ENCODE measurements at places on chromosomes 3 and 15.
A peak's percentile ranks its signal among the peaks of the same experiment; 100 is the strongest.

DNA sequence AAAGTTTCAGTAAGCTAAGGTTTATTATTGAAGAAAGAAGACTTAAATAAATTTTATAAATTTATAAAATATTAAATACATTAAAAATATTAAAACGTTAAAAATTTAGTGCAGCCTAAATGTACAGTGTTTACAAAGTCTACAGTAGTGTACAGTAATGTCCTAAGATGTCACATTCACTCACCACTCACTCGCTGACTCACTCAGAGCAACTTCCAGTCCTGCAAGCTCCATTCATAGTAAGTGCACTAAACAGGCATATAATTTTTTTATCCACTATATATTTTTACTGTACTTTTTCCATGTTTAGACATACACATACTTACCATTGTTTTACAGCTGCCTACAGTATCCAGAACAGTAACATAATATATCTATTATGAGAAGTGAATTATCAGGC lies 51.5 kb downstream of the TJP1 start:
- no peak for DNase-seq

- DNase-seq: no peak
Measured at GRCh38 chr15:60392986-60393790, 4.6 kb downstream of the ANXA2 start.

DNA sequence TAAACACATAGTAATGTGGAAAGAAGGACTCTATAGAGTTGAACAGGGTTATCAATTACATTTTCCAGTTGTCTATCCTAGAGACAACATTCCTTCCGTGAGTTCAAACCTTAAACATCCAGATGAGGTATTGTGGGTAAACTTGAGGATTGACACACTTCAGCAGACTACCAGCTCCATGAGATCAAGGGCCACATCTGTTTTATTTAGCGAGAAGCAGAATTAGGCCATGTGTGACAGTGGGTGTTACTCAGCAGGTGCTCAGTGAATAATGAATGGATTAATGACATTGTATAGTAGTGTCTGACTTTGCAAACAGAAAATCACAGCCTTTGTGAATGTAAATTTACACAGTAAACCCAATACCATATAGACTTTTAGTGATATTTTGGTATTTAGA lies 941.1 kb upstream of the CFAP20DC start:
- DNase-seq: no peak

- no peak for DNase-seq
Measured at GRCh38 chr3:50268703-50269451, at the start of gene SEMA3B. Gene SEMA3B (plus strand): TSS chr3:50269147. CDS start chr3:50269241, 94 bp downstream.

GRCh38 chr3:114221165-114221880 lies 16.1 kb downstream of the ZNF80 start:
- no peak for DNase-seq

GRCh38 chr3:105385819-105386508 lies 19.3 kb downstream of the ALCAM start:
- no peak for DNase-seq

- no peak for DNase-seq
Measured at GRCh38 chr15:97461226-97461625, 499.3 kb upstream of the ARRDC4 start.

DNA sequence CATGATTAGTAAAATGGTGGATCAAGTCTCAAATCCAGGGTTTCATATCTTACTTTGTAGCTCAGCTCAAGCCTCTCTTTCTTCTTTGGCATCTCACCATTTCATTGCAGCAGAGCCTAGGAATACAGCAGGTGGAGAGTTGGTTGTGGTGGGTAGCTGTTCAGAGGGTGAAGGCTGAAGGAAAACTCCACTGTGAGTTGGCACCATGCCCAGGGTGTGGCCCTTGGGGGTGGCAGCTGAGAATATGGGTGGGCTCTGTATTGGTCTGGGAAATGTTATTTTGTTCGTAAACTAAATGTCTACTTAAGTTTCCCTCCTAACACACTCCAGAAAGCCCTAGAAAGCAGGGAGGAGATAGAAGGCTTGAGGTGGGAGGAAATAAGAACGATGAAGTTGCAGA lies 1.7 kb upstream of the MAP1A start:
- no peak for DNase-seq

GRCh38 chr15:91870876-91871537 lies 17.5 kb downstream of the SLCO3A1 start:
- DNase-seq: no peak

- no peak for DNase-seq
Measured at GRCh38 chr3:60575718-60576272, 675.5 kb downstream of the FHIT start.

DNA sequence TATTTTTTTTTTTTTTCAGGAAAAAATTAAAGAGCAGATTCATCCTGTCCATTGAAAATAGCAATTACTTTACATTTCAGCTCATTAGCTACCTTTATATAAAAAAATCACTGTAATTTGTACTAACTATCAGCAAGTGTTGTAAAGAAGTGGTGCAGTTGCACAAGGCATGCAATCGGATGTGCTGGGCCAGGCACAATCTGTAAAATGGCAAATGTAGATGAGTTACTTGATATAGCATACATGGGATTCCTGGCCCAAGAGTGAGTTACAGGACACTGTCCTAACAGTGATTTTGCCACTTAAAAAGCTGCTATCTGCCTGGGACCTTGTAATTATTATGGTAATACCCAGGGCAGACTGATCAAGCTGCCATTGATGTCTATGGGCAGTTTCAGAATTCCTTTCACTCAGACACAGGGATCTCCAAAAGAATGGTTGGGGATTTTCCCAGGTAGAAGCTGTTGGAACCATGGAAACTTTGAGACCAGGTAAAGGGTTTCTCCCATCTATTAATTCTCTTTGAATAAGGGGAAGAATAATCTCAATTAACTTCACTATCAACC lies 182.2 kb upstream of the ICE2 start:
- no peak for DNase-seq

DNA sequence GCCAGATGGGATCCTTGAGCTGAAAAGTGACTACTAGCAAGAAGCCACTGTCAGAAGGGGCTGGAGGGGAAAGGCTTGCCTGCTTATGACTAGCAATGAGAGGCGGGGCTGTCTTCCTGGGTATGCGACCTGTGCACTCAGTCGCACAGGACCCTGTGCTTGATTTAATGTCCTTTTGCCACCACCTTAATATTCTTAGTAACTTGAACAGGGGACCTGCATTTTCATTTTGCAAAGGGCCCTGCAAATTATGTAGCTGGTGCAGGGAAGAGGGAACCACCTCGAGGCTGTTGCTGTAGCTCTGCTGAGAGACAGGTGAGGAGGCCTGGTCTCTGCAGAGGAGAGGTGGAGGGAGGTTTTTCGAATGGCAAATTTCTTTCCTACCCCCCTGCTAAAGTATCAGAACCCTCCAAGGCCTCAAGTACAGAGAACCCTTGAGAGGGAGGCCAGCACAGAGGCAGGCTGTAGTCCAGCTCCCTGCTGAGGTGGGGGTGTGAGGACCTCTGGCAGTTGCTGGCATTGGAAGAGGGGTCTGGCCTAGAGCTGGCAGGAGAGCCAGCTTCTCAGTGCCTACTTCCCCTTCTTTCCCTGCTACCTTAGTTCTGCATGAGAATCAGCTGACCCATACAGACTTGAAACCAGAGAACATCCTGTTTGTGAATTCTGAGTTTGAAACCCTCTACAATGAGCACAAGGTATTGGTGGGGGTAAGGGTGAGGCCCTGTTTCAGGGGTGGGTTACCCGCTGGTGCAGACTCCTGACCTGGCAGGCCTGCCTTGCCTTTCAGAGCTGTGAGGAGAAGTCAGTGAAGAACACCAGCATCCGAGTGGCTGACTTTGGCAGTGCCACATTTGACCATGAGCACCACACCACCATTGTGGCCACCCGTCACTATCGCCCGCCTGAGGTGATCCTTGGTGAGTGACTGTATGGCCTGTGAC lies 11.4 kb downstream of the CLK3 start:
- DNase-seq: no peak

DNA sequence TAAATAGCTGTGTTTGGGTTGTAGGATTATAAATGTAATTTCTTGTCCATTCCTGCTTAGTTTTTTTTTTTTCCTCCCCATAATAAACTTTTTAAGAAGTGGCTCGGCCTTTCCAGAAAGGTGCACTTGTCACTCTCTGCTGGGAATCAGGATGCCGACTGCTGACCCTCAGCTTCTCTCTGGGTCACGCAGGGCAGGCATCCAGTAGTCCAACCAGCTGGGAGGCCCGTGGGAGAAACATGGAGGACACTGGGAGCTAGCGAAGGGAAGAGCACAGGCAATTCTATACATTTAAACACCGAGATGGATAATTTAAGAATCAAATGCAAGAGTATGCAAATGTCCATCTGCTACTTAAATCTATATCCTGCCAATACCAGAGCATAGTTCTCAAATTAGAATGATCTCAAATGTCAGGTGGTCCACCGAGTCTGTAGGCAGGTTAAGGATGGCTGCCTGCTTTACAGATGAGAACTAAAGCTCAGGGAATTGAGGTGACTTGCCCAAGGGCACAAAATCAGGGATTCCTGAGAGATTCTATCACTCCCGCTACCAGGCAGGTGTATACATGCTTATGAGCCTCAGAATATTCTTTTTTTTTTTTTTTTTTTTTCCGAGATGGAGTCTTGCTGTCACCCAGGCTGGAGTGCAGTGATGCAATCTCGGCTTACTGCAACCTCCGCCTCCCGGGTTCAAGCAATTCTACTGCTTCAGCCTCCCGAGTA lies 64.5 kb downstream of the DAPK2 start:
- DNase-seq: no peak

GRCh38 chr3:13415997-13416793 lies 3.9 kb downstream of the NUP210 start:
- DNase-seq: no peak

GRCh38 chr3:182837855-182838454 lies 44.7 kb downstream of the ATP11B start:
- peak; percentile 29 for DNase-seq

DNA sequence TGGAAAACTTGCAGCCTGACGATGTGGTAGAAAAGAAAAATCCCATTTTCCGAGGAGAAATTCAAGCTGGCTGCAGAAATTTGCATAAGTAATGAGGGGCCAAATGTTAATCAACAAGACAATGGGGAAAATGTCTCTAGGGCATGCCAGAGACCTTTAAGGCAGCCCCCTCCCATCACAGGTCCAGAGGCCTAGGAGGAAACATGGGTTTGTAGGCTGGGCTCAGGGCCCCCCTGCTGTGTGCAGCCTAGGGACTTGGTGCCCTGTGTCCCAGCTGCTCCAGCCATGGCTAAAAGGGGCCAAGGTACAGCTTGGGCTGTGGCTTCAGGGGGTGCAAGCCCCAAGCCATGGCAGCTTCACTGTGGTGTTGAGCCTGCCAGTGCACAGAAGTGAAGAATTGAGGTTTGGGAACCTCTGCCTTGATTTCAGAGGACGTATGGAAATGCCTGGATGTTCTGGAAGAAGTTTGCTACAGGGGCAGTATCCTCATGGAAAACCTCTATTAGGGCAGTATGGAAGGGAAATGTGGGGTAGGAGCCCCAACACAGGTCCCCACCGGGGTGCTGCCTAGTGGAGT lies 75.9 kb upstream of the CADPS start:
- DNase-seq: no peak

DNA sequence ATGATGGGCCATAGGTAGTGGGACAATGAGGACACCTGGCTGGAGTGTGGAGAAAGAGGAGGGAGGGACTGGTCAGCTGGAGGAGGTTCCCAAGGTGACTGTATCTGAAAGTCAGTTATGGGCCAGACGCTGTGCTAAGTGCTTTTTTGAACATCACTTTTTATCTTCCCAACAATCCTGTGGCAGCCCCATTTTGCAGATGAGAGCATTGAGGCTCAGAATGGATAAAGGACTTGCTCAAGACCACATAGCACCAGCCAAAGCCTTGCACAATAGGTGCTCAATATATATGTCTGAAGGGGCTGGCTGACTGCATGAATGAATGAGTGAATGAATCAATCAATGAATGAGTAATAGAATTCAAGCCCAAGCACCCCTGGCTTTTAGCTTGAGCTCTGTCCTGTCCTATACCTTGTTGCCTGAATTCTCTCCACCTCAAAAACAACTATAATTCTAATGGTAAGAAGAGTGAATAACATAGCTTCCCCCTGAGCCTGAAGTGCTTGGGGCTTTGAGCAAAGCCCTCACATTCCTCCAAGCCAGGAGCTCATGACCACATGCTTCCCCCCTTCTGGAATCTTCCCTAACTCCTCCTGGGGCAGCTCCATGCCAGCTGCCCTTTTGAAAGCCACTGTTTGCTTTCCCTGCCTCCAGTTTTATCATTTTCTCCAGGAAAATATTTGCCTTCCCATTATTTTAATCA lies 150.9 kb downstream of the RPLP1 start:
- no peak for DNase-seq

DNA sequence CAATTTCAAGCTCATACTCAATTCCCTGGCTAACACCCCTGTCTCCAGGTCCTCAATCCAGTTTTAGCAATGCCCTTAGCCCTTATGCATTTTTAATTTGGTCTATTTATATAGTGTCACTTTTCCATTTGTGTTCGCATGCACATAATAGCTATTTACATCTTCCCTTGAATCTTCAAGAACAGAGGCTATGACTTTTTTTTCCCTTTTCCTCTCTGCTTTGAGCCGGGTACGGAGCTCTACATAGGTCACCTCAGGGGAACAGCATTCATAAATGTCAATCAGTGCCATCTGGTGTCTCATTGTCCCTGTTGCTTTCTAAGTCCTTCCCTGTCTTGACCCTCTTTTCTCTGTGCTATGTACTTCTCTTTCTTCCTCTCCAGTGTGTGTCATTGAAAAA lies 26.5 kb upstream of the ACTC1 start:
- no peak for DNase-seq

DNA sequence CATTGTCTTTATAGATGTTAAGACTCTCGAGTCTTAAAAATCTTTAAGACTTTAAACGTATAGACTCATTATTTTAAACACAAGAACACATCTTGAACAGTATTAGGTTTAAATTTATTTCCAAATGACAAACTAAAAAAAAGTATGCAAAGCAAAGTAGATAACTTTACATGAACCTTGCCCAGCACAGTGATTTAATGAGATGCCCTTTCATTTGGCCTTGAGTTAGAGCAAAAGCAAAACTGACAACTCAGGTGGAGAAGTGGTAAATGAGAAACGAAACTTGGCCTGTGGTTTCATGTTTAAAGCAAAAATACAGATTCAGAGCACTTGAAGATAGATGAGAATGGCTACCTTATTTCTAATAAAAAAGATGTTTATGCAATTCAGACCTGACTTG lies 8.6 kb downstream of the GPR15 start:
- no peak for DNase-seq

- DNase-seq: no peak
Measured at GRCh38 chr15:98942431-98942830, 65.2 kb downstream of the PGPEP1L start.

DNA sequence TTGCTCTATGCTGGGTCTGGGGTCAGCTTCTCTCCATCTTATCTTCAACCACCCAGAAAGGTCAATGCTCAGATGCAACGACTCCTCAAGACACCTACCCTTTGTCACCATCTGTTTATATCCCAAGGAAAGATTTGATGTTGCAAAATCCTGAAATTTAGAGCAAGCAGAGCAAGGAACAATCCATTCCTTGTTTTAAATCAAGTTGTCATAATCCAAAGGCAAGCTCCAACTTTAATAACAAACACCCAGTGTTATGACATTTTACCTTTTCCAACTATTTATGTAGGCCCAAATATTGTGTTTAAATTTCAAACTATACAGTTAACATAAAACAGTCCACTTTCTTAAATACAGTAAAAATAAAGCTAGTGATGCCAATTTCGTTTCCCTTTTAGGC lies 116.5 kb upstream of the LRIG1 start:
- DNase-seq: no peak

- DNase-seq: no peak
Measured at GRCh38 chr15:83943043-83943442, 289.1 kb downstream of the ADAMTSL3 start.

GRCh38 chr3:58386626-58387365 lies 46.8 kb downstream of the PDHB start:
- DNase-seq: no peak

- no peak for DNase-seq
Measured at GRCh38 chr3:11195721-11196332, 41.5 kb downstream of the HRH1 start.

Measured in naive thymus-derived CD8-positive, alpha-beta T cell (primary cell).